ENCODE measurements at places on chromosomes 12 and 14.

DNA sequence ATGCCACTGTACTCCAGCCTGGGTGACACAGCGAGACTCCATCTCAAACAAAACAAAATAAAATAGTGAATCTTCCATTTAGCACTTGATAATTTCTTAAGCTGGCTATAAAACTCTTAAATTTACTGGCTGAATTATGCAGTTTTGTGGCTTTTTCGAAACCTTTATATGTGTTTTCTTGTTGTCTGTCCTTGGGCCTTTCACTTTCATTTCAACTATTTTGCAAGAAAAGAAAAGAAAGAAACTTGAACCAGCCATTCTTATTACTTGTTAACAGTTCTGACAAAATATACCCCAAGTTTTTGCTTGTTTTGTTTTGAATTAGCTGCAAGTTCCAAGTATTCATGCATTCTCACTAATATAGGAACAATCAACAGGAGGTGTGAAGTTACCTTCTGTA is 42.8 kb downstream of the PRICKLE1 start:
- DNase-seq, result no peak

GRCh38 chr14:99966037-99966835 is 99.0 kb upstream of the EVL start:
- no peak for DNase-seq

GRCh38 chr14:54597795-54598443 is 31.0 kb downstream of the SAMD4A start:
- peak; percentile 81 for DNase-seq

GRCh38 chr14:33580231-33580749 is 370.6 kb downstream of the EGLN3 start:
- DNase-seq, result no peak

Measured in fibroblast of skin of back (primary cell).